ENCODE measurements at places on chromosomes 12 and 14. TPM values are rescaled to one million over a fixed set of nuclear protein-coding genes. Genes with fewer than 3 reads are reported as not detected.

LRRK2 gene
- total RNA-seq = 28.4 TPM

CPSF2 gene
- 91.9 TPM for total RNA-seq

KRT7 gene
- not detected for total RNA-seq

DNAJC22 gene
- total RNA-seq = 1.1 TPM

PDE3A gene
- not detected for total RNA-seq

VDR gene
- 1.9 TPM for total RNA-seq

RIMKLB gene
- 122 TPM for total RNA-seq

ZNF385A gene
- 2.6 TPM for total RNA-seq
